Panc1 (cell line): ENCODE measurements at places on chromosomes 6 and 20. TPM values are rescaled to one million over a fixed set of nuclear protein-coding genes. Genes with fewer than 3 reads are reported as not detected.

ZNF341 gene
- total RNA-seq = 7.7 TPM

PAK5 gene
- not detected for total RNA-seq

LY6G6C gene
- total RNA-seq = 0.23 TPM

LSM14B gene
- total RNA-seq = 52.2 TPM

SLC22A1 gene
- 0.98 TPM for total RNA-seq

BMP6 gene
- 13.6 TPM for total RNA-seq

GRCh38 chr6:10589429-10589727, 68.2 kb downstream of the GCNT2 start:
- H3K4me1 ChIP-seq = no peaks in the 10 kb centered on the region; the same call in 1 of the 2 replicates
- H3K27me3 ChIP-seq = no peaks in the 10 kb centered on the region
- no peak overlapping the region for H3K27ac ChIP-seq
- DNase-seq = no peak
- H3K4me3 ChIP-seq = no peak overlapping the region

DNA sequence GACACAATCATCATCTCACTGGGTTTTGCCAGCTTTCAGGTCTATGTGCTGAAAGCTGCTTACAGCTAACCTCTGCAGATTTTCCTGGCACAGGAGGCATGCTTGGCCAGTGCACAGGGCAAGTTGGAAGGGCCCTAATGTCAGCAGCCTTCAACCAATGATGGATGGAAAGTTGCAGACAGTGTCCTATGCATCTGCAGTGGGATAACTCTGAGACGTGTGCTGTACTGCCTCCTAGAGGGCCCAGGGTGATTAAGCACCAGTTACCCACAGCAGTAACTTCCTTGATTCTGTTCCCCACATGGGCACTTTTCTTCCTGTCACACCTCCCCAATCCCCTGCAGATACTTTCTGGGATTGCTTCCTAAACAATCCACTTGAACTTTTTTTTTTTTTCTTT, 38.6 kb downstream of the OVOL2 start:
- no peaks in the 10 kb centered on the region for H3K27me3 ChIP-seq
- peak; percentile 28 for DNase-seq
- H3K27ac ChIP-seq = no peak overlapping the region
- H3K36me3 ChIP-seq = no peaks in the 10 kb centered on the region
- H3K4me1 ChIP-seq = no peaks in the 10 kb centered on the region
- H3K4me3 ChIP-seq = no peak overlapping the region

- peaks cover 5% of the 10 kb centered on the region for H3K4me1 ChIP-seq
- no peaks in the 10 kb centered on the region for H3K27me3 ChIP-seq
- H3K27ac ChIP-seq = no peak overlapping the region
- H3K36me3 ChIP-seq = no peaks in the 10 kb centered on the region
- no peak overlapping the region for H3K4me3 ChIP-seq
These were observed 97.3 kb upstream of the SHLD1 start for GRCh38 chr20:5652626-5653553.

GRCh38 chr6:23447731-23448130, 678.3 kb upstream of the NRSN1 start:
- DNase-seq = no peak
- H3K4me1 ChIP-seq = no peaks in the 10 kb centered on the region
- H3K36me3 ChIP-seq = no peaks in the 10 kb centered on the region
- H3K27me3 ChIP-seq = no peaks in the 10 kb centered on the region

GRCh38 chr20:22977047-22977785, 57.9 kb upstream of the SSTR4 start:
- no peaks in the 10 kb centered on the region for H3K36me3 ChIP-seq
- no peak overlapping the region for H3K27ac ChIP-seq
- no peaks in the 10 kb centered on the region for H3K27me3 ChIP-seq
- H3K4me3 ChIP-seq = no peak overlapping the region
- DNase-seq = no peak

- no peak overlapping the region for H3K4me3 ChIP-seq
- DNase-seq = peak; percentile 25
- H3K27ac ChIP-seq = no peak overlapping the region
- no peaks in the 10 kb centered on the region for H3K27me3 ChIP-seq
- H3K36me3 ChIP-seq = no peaks in the 10 kb centered on the region
- H3K4me1 ChIP-seq = no peaks in the 10 kb centered on the region
These were observed 193.0 kb downstream of the ZFAND3 start for GRCh38 chr6:38012573-38012972.

DNA sequence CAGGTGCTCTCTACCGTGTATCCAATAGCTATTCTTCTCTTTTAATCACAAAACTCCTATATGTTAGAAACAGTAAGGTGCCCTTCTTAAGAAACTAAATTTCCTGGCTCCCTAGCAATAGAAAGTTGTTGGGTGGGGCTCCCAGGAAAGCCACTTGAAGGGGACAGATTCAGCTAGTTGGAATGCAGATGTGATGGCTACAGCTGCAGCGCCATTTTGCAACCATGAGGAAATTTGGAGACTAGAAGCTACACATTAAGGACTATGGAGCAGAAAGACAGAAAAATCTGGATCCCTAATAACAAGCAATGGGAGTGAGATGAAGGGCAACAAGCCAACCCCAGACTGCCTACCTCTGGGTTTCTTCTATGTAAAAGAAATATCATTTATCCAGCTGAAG, 108.8 kb upstream of the AFDN start:
- H3K4me1 ChIP-seq = no peaks in the 10 kb centered on the region
- no peak overlapping the region for H3K4me3 ChIP-seq
- H3K27me3 ChIP-seq = peaks cover 20% of the 10 kb centered on the region
- H3K27ac ChIP-seq = no peak overlapping the region

DNA sequence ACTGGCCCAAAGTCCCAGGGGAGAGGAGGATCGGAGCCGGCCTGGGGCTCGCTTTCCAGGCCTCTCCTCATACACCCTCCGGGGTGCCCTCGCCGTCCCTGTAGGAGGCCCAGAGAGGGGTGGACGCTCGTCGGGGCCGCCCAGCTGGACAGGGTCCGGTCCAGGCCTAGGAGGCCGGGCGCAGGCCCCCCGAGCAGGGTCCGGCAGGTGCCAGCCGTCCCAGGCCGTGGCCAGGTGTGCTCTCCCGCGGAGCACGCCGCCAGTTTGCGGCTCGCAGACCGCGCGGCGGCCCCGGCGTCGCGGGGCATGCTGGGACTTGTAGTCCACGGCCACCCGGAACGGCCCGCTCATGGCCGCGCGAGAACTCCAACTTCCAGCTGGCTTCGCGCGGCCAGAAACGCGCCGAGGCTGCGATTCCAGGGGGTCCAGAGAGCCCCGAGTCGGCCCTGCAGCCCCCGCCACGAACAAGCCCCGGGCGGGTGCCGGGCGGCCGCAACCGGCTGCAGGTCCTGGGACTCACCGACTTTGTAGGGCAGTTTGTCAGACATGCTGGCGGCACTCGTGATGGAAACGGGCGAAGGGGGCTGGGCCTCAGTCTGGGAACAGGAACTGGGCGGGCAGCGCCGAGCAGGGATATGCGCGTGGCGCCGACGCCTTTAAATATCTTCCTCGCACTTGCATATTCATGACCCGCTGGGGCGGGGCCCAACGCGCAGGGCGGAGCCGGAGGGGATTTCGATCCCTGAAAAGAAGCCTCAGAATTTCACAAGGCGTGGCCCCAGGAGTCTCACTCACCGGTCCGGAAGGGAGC, at the start of gene AHCY:
TSS of gene AHCY (minus strand) at position 633 of the 811 bp plus-strand sequence. CDS start at position 548, 85 bp downstream.
- H3K27me3 ChIP-seq = no peaks in the 10 kb centered on the region
- DNase-seq = peak; percentile 92
- no peaks in the 10 kb centered on the region for H3K36me3 ChIP-seq
- H3K27ac ChIP-seq = peak within 1 kb of the TSS; percentile 94
- H3K4me1 ChIP-seq = peaks cover 25% of the 10 kb centered on the region
- H3K4me3 ChIP-seq = peak within 1 kb of the TSS; percentile 81

DNA sequence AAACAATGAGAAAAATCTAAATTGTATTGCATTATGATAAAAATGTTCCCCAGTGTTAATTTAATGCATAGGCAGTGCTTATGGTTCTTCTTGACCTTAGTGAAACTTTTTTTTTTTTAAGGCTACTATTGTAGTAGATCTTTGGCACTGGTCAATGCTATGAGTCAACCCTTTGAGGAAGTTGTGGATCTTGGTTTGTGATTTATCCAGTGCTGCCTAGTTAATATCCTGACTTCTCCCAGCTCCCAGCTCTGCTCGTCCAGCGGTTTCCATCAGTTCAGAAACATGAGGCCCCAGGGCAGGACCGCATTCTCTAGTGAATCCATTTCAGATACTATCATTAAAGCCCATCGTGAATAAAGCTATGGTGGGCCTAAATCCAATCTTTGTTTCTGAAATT, 364.5 kb upstream of the JARID2 start:
- no peak for DNase-seq
- no peaks in the 10 kb centered on the region; the same call in 1 of the 2 replicates for H3K27me3 ChIP-seq
- H3K27ac ChIP-seq = no peak overlapping the region
- H3K36me3 ChIP-seq = no peaks in the 10 kb centered on the region
- H3K4me3 ChIP-seq = no peak overlapping the region
- no peaks in the 10 kb centered on the region for H3K4me1 ChIP-seq

DNA sequence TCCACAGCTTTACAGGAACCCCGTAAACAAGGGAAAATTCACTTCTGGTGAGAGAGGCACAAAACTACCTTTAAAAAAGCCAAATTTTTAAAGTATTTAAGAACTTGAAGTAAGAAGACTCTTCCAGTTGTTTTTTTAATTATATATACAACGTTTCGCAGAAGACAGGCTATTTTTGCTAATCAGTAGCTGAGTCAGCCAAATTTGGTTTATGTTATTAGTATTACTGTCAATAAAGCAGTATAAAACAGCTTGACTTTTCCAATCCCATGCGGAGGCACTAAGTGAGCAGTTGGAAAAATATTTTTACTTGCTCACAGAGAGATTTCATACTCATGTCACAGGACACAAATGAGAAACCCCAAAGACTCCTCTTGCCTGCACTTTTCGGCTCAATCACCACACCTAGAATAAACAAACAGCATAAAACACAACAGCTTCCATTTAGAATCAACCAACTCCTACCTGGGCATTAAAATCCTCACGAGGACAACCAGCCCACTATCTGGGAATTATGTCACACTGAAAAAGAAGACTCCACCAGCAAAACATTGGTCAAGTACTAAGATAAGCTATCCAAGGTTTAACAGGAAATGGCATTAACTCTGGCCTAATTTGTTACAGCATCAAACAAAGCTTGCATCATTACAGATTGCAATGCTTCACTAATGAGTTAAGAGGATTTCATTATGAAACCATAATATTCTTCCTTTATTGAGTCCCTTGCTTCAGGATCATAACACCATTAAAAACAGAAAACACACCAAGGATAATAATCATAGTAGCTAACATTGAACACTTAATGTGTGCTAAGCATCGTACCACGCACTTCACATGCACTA, 26.3 kb downstream of the ELOVL5 start:
- no peak for DNase-seq
- peaks cover 62% of the 10 kb centered on the region for H3K4me1 ChIP-seq

DNA sequence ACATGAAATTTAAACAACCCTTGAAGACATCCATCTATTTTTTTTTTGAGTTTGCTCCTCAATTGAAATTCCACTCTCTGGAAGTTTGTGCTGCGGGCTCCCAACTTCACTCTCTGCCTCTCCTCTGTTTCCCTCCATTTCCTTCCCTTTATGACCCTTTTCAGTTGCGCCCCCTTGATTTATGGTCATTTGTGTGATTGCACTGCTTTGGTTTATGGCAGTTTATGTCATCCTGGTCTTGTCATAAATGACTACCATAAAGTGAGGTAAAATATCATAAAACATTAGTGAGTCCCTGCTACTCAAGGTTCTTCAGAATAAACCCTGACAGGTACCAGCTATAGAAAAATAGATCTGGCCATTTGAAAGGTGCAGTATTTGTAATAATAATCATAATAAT, 348.3 kb upstream of the ZFP64 start:
- H3K36me3 ChIP-seq = no peaks in the 10 kb centered on the region
- no peaks in the 10 kb centered on the region for H3K4me1 ChIP-seq
- H3K4me3 ChIP-seq = no peak overlapping the region
- no peaks in the 10 kb centered on the region for H3K27me3 ChIP-seq

DNA sequence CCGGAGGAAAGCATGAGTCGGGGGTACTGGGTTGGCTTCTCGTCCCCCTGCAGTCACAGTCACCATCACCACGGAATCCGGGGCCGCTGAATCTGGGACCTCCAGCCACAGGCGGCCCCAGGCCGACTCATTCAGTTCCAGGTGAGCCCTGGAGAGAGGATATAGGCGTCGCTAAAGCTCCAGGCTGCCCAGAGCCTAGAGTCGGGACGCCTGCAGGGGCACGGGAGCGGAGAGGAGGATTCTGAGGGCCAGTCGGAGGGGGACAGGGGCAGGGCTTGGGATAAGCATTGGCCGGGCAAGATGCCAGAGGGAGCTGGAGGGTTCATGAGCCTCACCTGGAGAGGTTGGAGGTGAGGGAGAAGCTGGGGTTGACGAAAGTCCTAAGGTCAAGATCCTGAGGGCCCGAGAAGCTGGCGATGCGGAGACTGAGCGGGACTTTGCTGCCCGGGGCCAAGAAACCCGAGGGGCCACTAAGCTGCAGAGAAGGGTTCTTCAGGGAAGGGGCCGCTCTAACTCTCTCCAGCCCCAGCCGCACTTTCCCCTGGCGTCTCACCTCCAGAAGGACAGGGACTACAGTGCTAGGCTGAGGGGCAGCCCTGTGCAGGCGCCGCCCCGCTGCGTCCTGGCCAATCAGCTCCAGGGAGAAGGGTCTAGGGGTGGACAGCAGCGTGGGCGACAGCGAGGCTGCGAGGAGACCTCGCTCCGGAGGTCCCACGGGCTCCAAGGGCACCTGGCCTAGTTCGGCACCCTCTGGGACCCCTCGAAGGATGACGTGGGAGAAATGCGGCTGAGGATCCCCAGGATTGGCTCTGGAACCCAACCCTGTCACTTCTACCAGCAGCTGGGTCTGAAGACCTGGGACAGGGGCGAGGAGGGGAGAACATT, 3.7 kb downstream of the SAPCD1 start:
- DNase-seq = no peak
- H3K27ac ChIP-seq = no peak overlapping the region
- H3K4me3 ChIP-seq = no peak overlapping the region
- H3K27me3 ChIP-seq = no peaks in the 10 kb centered on the region

DNA sequence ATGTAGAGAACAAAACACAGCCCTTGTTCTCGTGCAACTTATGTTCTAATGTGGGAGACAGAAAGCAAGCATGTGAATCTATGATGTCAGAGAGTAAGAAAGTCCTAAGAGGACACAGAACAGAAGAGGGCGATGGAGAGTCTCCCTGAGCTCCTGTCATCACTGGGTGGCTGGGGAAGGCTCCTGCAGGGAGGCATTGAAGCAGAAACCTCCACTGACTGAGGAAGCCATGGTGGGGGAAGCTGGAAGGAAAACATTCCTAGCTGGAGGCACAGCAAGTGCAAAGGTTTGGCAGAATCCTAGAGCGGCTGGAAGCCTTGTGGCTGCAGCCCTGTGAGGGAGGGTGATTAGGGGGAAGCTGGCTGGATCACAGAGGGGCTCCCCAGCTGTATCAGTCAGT, 248.0 kb downstream of the CDH26 start:
- peaks cover 5% of the 10 kb centered on the region for H3K27me3 ChIP-seq
- H3K27ac ChIP-seq = no peak overlapping the region
- H3K4me3 ChIP-seq = no peak overlapping the region
- no peaks in the 10 kb centered on the region for H3K4me1 ChIP-seq
- no peak for DNase-seq
- H3K36me3 ChIP-seq = no peaks in the 10 kb centered on the region

- H3K4me3 ChIP-seq = no peak overlapping the region
- no peak for DNase-seq
These were observed 270.0 kb upstream of the SOX4 start for GRCh38 chr6:21323577-21323976.
